Right renal pelvis (tissue), 4 donors: ENCODE measurements at places on chromosomes 3 and 15.

DNA sequence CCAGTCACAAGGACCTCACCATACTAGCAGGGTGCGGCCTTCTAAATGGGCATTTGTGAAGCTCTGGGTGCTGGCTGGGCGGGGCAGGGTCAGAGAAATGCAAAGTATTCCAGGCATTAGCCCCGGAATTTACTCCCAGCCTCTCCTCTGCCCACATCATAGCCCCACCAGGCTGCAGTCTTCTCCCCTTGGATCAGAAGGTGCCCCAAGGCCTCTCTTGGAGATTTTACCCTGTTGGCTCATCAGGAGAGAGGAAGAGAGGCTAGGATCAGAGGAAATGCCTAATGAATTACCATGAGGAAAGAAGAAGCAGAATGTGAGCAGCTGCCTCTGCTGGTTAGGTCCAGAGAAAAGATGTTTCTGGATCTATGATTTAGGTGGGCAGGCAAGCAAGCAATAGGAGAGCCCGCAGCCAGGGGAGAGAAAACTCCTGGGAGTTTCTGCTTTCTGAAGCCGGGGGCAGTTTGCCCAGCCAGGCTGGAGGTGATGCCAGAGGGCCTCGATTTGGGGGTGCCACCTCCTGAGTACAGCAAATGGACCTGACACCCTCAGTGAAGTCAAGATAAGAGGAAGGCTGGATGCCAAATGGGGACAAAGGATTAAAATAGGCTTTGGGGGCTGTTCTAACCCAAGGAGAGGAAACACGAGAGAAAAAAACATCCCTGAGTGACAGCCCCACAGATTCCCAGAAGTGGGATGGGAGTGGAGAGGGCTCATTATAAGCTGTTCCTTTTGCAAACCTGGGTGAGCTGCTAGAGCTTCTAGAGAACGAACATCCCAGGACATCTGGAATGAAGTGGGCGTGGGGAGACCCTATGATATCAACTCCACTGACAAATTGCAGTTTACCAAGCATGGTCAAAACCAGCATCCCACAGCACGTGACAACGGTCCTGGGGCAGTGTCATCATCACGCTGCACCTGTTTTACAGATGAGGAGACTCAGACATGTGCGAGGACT is 65.4 kb downstream of the BDH1 start:
- no peak for DNase-seq

DNA sequence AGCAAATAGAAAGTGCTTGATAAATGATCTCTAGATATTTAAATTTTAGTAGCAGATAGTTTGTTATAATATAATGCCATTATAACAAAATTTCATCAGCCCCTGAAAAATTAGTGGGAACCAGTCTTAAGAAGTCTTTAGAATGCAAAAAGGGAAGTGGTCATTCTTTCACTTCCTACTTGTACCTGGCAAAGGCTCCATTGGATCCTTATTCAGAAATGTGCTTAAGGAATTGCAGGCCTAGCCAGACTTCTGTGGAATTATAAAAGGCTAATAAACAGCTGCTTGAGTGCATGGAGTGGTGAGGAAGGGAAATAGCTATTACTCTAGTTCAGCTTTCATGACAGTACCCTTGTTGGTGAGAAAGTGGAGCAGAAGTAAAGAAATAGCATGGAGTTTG is 24.2 kb downstream of the PPM1L start:
- DNase-seq: no peak

GRCh38 chr3:154316974-154317767 is 7.1 kb downstream of the DHX36 start:
- no peak for DNase-seq

DNA sequence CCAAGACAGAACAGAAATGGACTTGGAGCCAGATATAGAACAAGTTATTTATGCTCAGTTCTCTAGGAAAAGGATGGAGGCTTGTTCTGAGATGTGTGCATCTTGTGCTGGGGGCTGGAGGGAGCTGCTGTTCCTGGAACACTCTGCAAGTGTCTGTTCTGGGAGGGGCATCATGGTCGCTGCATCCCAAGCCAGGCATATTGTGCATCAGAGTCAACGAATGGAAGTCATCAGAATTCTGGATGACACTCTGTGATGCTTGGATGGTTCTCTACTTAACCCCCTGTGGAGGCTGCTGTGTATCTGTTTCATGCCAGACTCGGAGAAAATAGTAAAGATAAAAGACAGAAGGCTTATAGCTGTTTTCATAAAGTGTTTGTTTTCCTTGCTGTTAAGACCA is 34.7 kb downstream of the RPL22L1 start:
- DNase-seq: peak; percentile 56

DNA sequence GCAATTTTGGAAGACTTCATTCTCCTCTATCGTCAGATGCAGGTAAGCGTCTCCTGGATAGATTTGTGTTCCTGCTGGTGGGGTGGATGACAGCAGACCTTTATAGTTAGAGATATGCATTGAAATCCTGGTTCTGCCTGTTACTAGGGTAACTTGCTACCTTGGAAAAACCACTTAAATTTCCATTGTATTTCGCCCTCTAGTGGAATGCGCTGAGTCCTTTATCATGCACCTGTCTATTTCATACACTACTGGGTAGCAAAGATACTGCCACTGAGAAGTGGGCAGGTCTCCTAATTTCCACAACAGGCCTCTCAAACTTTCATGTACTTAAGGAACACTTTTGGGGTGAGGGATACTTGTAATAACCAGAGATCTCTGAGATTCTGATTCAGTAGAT is 209.5 kb upstream of the SUCLG2 start:
- DNase-seq: no peak

GRCh38 chr3:66572938-66573710 is 72.3 kb upstream of the LRIG1 start:
- DNase-seq: no peak

DNA sequence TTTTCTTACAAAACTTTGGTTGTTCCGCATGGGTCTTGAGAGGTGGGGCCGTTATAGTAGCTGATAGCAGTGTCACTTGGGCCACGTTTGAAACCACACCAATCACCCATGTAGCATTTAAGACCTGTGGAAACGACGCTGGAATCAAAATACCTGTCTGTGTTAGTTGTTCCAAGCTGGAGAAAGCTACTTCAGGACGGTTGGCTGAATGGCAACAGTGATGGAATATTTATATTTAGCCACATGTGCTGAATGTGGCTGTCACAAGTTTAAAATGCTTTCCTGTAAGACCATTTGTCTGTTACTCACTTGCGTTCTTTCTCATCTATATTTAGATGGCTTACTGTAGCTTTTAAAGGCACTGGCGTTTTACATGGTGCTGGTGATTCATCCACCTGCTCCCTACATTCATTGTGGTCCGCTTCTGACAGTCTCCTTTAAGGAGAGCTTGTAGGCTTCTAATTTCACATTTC is 1.4 kb downstream of the DNAJA4 start:
- no peak for DNase-seq

- no peak for DNase-seq
Measured at GRCh38 chr3:196235452-196236122, 19.3 kb downstream of the SLC51A start.

- no peak for DNase-seq
Measured at GRCh38 chr15:33453761-33454160, 143.0 kb downstream of the RYR3 start.

- no peak for DNase-seq
Measured at GRCh38 chr3:188471723-188472122, 317.8 kb downstream of the LPP start.

GRCh38 chr3:189204167-189204866 is 32.5 kb downstream of the TPRG1 start:
- no peak for DNase-seq

DNA sequence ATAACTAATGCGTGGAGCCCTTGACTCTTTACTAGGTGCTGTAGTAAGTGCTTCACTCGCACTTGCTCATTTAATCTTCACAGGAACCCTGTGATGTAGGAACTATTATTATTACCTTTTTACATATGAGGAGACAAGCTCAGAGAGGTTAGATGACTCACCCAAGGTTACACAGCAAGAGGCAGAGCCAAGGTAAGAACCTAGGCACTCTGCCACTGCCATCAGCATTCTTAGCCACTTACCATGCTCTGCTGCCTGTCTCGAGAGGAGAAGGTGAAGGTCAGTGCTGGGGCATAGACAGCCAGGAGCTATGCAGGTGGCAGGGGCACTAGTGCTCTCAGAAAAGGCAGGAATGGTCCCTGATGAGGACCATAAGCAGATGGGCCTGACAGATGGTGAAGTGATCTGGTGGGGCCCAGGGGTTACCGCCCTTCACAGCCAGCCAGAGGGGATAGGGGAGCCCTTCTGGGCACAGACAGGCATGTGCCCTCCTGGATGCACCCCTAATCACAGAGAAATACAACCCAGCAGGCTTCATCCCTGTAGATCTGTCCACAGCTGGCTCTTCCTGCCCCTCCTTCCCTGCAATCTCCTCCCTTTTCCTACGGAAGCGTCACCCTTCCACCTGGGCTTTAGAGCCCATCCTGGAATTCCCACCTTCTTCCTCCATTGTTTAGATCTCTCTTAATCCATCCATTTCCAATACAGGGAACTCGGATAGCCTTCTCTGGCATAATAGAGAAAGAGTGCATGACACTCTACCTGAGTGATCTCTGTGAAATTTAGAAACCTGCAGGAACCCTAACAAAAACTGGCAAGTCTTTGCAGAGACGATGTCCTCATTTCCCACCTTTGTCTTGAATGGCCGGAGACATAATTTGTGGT is 26.9 kb downstream of the ABTB1 start:
- no peak for DNase-seq

DNA sequence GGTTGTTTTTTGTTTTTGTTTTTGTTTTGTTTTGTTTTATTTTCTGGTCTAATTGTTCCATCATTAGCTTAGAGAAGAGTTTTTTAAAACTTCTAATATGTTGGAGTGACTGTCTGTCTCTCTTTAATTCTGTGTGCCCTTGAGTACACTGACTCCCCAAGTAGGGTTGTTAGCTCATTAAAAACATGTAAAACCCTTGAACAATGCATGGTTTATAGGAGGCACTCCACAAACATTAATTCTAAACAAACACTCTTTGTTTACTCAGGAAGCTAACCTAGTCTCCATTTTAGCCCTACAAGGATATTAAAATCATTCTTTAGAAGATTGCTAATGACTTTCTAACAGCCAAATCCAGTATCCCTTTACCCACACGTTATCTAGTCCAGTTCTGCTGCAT is 100.5 kb downstream of the CGGBP1 start:
- DNase-seq: no peak

DNA sequence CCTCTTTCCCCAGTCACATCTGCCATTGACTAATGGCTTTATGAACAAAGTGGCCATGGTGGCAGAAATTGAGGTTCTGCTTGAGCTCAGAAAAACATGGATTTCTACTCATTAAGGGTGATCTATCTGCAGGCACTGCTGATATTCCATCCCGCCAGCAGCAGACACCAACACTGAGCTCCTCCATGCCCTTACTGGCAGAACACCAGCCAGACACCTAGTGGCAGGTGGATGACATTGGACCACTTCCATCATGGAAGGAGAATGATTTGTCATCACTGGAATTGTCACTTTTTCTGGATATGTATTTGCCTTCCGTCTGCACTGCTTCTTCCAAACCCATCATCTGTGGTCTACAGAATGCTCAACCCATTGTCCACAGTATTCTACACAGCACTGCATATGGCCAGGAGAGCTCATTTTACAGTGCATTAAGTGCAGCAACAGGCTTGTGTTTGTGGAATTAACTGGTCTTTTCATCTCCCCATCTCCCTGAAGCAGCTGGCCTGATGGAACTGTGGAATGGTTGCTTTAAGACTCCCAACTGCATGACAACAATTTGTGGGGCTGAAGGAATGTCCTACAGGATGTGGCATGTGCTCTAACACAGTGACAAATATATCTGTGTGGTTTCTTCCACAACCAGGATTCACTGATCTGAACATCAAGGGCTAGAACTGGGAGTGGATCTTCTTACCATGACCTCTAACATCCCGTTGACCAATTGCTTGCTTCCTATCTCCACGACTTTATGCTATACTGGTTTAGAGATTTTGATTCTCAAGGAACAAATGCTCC is 103.4 kb downstream of the WNT7A start:
- DNase-seq: no peak

GRCh38 chr15:40930430-40931299 is 1.5 kb downstream of the DLL4 start:
- no peak for DNase-seq

DNA sequence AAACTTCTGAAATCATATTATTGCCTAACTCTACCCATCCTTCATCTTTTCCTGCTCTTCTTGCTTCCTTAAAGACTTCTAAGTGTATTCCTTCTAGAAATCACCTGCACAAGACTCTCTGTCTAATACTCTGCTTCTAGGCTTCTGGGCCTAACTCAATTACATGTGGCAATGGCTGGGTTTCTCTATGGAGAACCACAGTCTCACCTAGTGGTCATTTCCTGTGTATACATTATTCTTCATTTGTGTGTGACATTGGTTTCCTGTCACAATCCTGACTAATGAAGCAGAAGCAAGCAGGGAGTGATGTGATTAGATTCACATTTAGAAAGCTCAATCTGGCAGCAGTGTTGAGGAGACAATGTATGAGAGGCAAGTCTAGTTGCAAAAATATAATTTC is 16.9 kb upstream of the CLDN1 start:
- DNase-seq: no peak

GRCh38 chr15:74206801-74207281 is 4.3 kb upstream of the STRA6 start:
- no peak for DNase-seq

DNA sequence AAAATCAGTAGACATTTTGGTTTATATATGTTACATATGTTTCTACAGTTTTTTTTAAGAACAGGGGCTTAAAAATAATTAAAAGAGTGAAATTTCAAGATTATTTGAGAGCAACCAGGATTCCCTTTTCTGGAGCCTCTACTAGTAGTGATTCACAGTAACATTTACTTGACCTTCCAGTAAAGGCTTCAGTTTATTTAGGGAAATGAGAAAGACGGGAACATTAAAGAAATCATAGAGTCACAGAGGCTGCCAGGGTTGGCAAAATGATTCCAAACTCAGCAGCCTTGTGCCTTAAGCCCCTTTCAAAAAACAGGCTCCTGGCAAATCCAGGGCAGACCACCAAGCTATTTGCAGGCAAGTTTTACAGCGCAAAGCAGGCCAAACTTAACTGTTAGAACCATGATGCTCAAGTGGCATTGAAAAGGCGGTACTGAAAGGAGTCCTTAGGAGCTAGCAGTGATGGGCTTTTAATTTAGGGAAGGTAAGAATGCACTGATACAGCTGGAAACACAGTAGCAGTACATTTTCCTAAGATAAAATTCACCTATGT is 201.1 kb upstream of the ADAMTS9 start:
- no peak for DNase-seq

GRCh38 chr15:72196409-72197040 is 1.1 kb downstream of the GRAMD2A start:
- DNase-seq: no peak

GRCh38 chr3:33171580-33171979 is 47.0 kb downstream of the SUSD5 start:
- DNase-seq: no peak

- DNase-seq: no peak
Measured at GRCh38 chr3:150899141-150899540, 6.1 kb downstream of the MINDY4B start.

- no peak for DNase-seq
Measured at GRCh38 chr3:113896930-113897329, 50.9 kb upstream of the ZDHHC23 start.

DNA sequence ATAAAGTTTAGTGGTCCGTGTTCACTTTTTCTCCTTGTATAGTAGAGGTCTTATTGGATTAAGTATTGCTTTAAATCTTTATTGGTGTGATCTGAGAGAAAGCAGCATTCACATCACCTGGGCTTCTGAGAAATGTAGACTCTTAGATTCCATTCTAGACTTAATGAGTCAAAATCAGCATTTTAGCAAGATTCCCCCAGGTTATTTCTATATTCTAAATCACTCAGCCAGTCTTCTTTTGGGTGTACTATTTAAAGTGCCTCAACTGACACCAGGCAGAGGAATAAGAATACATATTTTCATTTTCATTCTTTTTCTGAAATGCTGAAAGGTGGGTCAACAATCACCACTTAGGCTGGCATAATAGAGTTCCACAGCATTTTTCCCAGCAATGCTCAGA is 481.7 kb downstream of the TUSC7 start:
- DNase-seq: no peak
